ENCODE measurements at places on chromosomes 12 and 14. TPM values are rescaled to one million over a fixed set of nuclear protein-coding genes. Genes with fewer than 3 reads are reported as not detected.
A peak's percentile ranks its signal among the peaks of the same experiment; 100 is the strongest.

HOTAIR gene
- not detected for total RNA-seq

DNA sequence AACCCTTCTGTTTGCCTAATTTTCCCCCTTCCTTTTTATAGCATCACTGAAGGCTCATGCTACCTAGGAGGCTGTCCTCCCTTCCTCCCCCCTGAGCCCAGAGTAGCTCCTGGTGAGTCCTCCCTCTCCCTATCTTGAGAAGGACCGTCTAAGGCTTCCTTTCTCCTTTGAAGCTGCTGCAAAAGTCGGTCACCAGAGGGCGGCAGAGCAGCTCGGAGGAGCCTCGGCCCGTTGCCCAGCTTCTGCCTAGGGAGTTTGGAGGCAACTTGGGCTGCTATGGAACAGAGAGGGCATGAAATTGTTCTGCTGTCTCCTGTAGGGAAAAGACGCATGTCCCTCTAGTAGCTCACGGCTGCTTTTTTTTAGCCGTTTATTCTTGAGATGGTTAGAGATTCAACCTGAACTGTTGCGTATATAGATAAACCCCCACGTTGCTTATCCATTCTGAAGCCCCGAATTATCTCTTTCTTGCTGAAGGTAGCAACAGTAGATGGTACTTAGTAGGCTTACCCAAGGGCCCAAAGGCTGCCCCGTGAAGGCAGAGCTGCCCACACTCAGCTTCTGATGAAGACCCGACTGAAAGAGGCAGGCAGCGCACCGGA, 5.7 kb downstream of the WNT5B start:
- H3K36me3 ChIP-seq: no peaks in the 10 kb centered on the region
- no peak overlapping the region for H3K4me3 ChIP-seq
- H3K27me3 ChIP-seq: peaks cover 32% of the 10 kb centered on the region
- H3K4me1 ChIP-seq: peaks cover 9% of the 10 kb centered on the region

BEST3 gene
- total RNA-seq: not detected

KCNMB4 gene
- total RNA-seq: 0.60 TPM

DGLUCY gene
- total RNA-seq: 49.2 TPM

- DNase-seq: no peak
- peaks cover 1% of the 10 kb centered on the region for H3K27me3 ChIP-seq
- H3K27ac ChIP-seq: no peak overlapping the region
- H3K4me1 ChIP-seq: no peaks in the 10 kb centered on the region
- no peak overlapping the region for H3K4me3 ChIP-seq
- H3K36me3 ChIP-seq: no peaks in the 10 kb centered on the region
Measured at GRCh38 chr12:111353603-111354295, 15.1 kb downstream of the PHETA1 start.

GRCh38 chr14:100278702-100279101, 27.5 kb downstream of the SLC25A29 start:
- H3K36me3 ChIP-seq: peaks cover 9% of the 10 kb centered on the region
- no peaks in the 10 kb centered on the region for H3K27me3 ChIP-seq
- no peak for DNase-seq
- peaks cover 27% of the 10 kb centered on the region for H3K4me1 ChIP-seq

DNA sequence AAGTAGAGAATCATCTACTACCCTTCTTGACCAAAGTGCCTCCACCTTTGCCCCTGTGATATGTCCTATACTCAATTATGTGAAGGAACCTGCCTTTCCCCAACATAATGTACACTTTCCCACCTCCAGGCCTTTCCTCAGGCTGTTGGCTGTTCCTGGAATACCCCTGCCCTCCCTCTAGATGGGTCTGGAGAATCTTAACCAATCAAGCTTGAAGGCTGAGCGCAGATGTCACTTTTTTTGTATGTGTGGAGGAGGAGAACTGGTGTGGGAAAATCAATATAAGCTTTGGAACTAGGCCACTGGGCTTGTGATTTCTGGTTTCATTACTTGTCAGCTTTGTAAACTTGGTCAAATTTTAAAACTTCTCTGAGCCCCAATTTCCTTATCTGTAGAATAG, 4.7 kb downstream of the BMAL2 start:
- peaks cover 4% of the 10 kb centered on the region for H3K36me3 ChIP-seq
- no peak overlapping the region for H3K27ac ChIP-seq
- DNase-seq: no peak
- H3K4me3 ChIP-seq: no peak overlapping the region

KIF5A gene
- total RNA-seq: 0.86 TPM

DNA sequence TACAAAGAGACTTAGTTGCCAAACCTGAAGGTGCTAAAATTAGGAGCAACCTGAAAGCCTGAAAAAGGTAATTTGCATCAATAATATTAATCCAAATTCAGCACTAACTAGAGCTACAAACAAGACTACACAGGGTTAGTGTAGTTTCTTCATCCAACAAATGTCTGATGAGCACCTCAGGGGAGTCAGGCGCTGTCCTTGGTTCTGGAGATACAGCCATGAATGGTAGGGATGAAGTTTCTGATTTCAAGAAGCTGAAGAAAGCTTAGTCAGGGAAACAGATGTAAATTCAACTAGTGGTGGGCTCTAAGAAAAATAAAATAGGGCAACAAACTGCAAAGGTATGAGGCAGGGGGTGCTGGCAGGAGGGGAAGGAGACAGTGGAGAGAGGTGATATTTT, 266.3 kb downstream of the GLT1D1 start:
- H3K4me3 ChIP-seq: no peak overlapping the region
- no peaks in the 10 kb centered on the region for H3K4me1 ChIP-seq
- peaks cover 4% of the 10 kb centered on the region for H3K27me3 ChIP-seq
- H3K36me3 ChIP-seq: no peaks in the 10 kb centered on the region
- H3K27ac ChIP-seq: no peak overlapping the region
- DNase-seq: no peak

- peaks cover 70% of the 10 kb centered on the region for H3K36me3 ChIP-seq
- no peaks in the 10 kb centered on the region for H3K27me3 ChIP-seq
- peaks cover 59% of the 10 kb centered on the region for H3K4me1 ChIP-seq
- H3K4me3 ChIP-seq: peak overlapping the region; percentile 96
- peak overlapping the region; percentile 78 for H3K27ac ChIP-seq
- DNase-seq: no peak
Measured at GRCh38 chr12:46369095-46369473, 3.5 kb downstream of the SLC38A2 start.

CRIP1 gene
- total RNA-seq: 67.3 TPM

DNA sequence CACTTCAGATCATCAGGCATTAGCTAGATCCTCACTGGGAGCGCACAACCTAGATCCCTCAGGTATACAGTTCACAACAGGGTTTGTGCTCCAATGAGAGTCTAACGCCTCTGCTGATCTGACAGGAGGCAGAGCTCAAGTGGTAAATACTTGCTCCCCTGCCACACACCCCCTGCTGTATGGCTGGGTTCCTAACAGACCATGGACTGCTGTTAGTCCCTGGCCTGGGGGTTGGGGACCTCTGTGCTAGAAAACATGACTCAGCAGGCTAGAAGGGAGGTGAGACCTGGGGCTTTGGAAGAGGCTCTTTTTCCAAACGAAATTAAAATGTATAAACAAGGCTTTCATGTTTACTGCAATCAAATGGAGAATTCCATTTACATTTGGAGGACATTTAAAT, 691.1 kb downstream of the FLRT2 start:
- no peaks in the 10 kb centered on the region for H3K27me3 ChIP-seq
- no peaks in the 10 kb centered on the region for H3K4me1 ChIP-seq
- H3K4me3 ChIP-seq: no peak overlapping the region
- no peaks in the 10 kb centered on the region for H3K36me3 ChIP-seq
- no peak for DNase-seq

DNA sequence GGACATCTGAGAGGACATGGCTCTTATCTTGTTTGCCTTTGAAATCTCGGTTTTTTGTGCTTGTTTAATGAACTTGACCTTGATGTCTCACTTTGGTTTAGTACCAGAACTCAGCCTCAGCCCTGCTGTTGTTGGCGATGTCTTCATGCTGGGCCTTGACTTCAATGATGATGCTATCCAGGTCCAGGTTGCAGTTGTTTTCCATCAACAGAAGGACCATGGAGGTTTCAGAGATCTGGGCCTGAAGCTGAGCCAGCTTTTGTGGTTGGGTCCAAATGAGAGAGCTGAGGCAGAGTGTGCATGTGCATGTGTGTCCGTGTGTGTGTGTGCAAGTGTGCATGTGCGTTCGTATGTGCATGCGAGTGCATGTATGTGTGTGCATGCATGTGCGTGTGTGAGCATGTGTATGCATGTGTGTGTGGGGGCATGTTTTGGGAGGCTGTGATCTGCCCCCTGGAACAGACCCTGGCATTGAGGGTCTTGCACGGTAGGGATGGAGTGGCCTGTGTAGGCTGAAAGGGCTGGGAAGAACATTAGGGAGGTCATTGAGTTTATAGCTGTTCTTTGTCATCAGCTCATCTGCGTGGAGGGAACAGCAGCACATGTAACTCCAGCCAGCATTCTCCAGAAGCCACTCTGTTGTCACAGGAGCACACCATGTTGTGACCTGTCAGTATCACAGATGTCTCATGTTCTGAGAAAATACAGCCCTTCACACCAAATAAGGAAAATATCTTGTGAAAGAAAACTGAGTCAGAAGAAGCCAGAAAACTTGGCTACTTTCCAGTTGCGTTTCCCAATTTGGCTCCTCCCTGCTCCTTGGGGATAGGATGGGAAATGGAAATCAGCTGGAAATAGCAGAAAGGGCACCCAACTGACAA, 10.0 kb upstream of the KRT82 start:
- H3K36me3 ChIP-seq: no peaks in the 10 kb centered on the region
- no peak for DNase-seq
- H3K4me1 ChIP-seq: no peaks in the 10 kb centered on the region
- no peak overlapping the region for H3K4me3 ChIP-seq
- H3K27me3 ChIP-seq: no peaks in the 10 kb centered on the region

FOXN4 gene
- not detected for total RNA-seq

DNA sequence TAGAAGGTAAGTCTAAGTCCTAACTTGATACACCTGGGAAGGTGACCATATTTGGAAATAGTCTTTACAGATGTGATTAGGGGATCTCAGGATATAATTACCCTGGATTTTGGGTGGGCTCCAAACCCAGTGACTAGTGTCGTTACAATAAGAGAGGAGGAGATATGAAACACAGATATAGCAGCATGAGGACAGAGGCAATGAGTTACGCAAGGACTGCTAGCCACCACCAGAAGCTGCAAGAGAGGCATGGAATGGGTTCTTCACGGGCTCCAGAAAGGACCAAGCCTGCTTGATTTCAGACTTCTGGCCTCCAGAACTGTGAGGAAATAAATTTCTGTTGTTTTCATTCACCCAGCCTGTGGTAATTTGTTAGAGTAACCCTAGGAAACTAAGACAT, 28.6 kb downstream of the FGFR1OP2 start:
- H3K27me3 ChIP-seq: no peaks in the 10 kb centered on the region
- no peak overlapping the region for H3K4me3 ChIP-seq
- H3K4me1 ChIP-seq: peaks cover 6% of the 10 kb centered on the region

- no peaks in the 10 kb centered on the region for H3K4me1 ChIP-seq
- H3K27ac ChIP-seq: no peak overlapping the region
- no peaks in the 10 kb centered on the region for H3K27me3 ChIP-seq
Measured at GRCh38 chr14:28163233-28163632, 603.4 kb upstream of the FOXG1 start.

RILPL2 gene
- total RNA-seq: 9.1 TPM

SETD1B gene
- 8.3 TPM for total RNA-seq

DNA sequence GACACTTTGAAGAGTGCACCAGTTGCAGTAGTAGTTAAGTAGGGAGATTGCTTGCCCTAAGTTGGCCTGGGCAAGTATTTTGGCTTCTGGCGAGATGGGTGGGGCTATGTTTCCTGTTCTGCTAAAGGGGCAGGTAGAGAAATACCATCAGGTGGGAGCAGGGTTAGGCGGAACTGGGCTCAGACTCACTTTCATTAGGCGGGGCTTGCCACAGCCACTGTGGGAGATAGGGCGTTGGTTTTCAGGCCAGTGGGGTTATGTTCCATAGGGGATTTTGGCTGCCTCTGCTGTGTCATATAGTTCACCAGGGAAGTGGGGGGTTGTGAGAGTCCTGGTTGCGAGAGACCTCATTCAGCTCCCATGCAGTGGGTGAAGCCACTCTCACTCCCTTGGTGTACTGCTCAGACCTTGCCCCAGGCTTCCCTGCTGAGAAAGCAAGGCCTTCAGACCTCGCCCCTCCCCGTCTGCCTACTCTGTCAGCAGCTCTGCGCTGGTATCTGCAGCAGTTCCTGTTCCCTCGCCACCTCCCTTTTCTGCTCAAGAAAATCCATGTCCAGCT, 43.3 kb downstream of the AEBP2 start:
- H3K27ac ChIP-seq: peak overlapping the region; percentile 39
- peaks cover 44% of the 10 kb centered on the region for H3K4me1 ChIP-seq
- DNase-seq: peak; percentile 63
- no peaks in the 10 kb centered on the region for H3K27me3 ChIP-seq

GRCh38 chr14:88488081-88488480, 66.7 kb downstream of the PTPN21 start:
- no peak overlapping the region for H3K4me3 ChIP-seq
- H3K36me3 ChIP-seq: no peaks in the 10 kb centered on the region
- no peak for DNase-seq
- no peaks in the 10 kb centered on the region for H3K4me1 ChIP-seq
- H3K27me3 ChIP-seq: no peaks in the 10 kb centered on the region
- no peak overlapping the region for H3K27ac ChIP-seq

GRCh38 chr12:1013618-1014489, 22.8 kb downstream of the ERC1 start:
- no peak overlapping the region for H3K27ac ChIP-seq
- no peak overlapping the region for H3K4me3 ChIP-seq
- no peaks in the 10 kb centered on the region for H3K27me3 ChIP-seq
- no peaks in the 10 kb centered on the region for H3K36me3 ChIP-seq
- H3K4me1 ChIP-seq: peaks cover 6% of the 10 kb centered on the region
- DNase-seq: no peak

All from activated naive CD4-positive, alpha-beta T cell treated with anti-CD3 and anti-CD28 coated beads for 36 hours (primary cell).